AG04449 (cell line): ENCODE measurements at places on chromosomes 6 and 20.

DNA sequence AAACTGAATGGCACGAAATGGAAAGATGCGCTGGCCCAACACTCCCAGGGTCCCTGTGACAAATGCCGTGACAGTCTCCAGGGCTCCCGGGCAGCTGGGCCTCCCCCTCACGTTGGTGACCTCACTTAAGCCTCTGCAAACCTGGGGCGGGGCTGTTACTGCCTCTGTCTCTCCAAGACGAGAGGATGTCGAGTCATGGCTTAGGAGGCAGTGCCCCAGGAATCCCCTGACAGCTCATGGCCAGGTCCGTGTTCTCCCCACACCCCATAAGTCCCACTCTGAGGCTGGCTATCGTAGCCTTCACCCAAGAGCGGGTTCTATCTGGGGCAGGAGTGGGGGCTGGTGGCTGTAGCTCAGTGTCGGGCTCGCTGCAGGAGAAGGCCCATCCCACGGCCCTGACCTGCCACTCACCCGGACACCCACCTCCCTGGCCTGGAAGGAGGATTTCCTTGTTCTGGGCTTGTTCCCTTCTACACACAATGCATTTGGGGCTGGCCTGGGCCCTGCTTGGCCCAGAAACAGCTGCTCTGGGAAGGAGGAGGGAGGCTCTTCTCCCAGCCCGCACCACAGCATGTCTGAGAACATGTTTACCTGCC is 5.6 kb upstream of the RPS21 start:
- no peak for DNase-seq

- DNase-seq, result no peak
Measured at GRCh38 chr20:16423311-16424212, 149.7 kb downstream of the KIF16B start.

GRCh38 chr20:32670773-32671455 is 2.8 kb downstream of the C20orf203 start:
- DNase-seq, result no peak

DNA sequence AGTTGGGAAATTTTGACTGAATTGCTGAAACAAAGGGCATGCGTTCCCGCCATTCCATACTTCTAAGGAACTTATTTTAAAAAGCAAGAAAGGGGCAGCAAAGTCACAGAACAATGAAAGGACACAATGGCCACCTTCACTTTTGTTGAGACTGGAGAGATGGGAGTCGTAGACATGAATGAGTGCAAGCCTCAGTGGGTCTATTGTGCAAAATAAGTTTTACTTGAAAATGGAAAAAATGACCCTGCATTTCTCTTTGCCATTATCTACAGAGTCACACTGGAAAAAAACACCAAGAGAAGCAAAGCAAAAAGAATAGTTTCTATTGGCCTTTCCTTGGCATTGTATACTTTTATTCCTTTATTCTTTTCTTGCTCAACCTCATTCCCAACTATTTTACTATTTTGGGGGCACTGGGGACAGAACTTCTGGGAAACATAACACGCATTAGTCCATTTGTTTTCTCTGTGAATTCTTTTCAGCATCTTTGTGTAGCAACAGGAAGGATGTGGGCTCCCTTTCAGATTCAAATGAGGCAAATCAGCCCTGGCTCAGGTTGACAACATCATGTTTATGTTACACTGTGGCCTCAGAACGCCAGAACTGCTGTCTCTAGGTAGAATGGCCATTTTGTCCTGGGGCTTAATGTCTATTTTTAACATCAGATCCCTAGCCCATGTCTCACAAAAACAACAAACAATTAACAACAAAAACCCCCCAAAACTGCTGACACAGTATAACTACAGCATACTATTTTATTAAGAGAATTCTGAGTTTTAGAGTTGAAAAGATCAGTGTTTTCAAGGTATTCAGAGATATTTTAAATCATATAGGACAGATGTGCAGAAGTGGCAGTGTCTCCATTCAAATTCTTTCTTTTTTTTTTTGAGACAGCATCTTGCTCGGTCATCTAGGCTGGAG is 122.2 kb downstream of the FYN start:
- no peak for DNase-seq
